ENCODE measurements at places on chromosomes 13 and 19. TPM values are rescaled to one million over a fixed set of nuclear protein-coding genes. Genes with fewer than 3 reads are reported as not detected.

ADGRE1 gene
- 0.41 TPM for total RNA-seq

MAMSTR gene
- not detected for total RNA-seq

CC2D1A gene
- total RNA-seq: 38.7 TPM

ZNF729 gene
- not detected for total RNA-seq

TTC9B gene
- total RNA-seq: not detected

BST2 gene
- total RNA-seq: 113 TPM

LRP3 gene
- total RNA-seq: 50.9 TPM

CCDC70 gene
- not detected for total RNA-seq

- H3K4me3 ChIP-seq: no peak overlapping the region
- no peaks in the 10 kb centered on the region for H3K27me3 ChIP-seq
- DNase-seq: no peak
- H3K36me3 ChIP-seq: no peaks in the 10 kb centered on the region
Measured at GRCh38 chr13:52067237-52067636, 42.7 kb downstream of the UTP14C start.

DNA sequence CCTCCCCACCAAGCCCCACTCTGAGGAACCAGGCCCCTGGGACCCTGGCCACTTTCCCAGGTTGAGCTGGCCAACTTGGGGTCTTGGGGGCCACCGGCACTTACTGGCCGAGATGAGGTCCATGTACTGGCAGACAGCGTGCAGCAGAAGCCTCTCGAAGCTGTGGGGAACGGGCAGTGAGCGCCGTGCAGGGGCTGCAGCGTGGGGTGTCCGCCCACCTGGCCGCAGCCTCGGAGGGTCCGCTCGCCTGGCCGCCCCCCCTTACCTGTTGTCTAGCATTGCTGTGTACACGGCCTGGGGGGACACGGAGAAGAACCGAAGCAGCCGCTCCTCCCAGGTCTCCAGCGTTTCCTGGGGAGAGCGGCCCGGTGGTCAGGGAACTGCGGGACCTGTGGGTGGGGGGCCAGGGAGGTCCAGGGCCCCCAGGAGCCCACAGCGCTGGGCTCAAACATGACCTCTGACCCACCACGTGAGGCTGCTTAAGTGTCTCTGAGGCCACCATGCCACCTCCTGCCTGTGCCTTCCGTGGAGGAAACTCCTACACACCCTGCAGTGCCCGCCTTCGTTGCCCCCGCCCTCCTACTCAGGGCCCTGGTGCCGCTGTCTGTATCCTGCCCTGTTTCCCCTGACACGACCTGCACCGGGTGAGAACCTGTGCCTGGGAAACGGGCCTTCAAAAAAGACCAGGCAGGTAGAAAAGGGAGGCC lies 6.2 kb downstream of the RNU6-9 start:
- H3K4me1 ChIP-seq: no peaks in the 10 kb centered on the region
- DNase-seq: no peak
- H3K4me3 ChIP-seq: no peak overlapping the region
- H3K27me3 ChIP-seq: no peaks in the 10 kb centered on the region

DNA sequence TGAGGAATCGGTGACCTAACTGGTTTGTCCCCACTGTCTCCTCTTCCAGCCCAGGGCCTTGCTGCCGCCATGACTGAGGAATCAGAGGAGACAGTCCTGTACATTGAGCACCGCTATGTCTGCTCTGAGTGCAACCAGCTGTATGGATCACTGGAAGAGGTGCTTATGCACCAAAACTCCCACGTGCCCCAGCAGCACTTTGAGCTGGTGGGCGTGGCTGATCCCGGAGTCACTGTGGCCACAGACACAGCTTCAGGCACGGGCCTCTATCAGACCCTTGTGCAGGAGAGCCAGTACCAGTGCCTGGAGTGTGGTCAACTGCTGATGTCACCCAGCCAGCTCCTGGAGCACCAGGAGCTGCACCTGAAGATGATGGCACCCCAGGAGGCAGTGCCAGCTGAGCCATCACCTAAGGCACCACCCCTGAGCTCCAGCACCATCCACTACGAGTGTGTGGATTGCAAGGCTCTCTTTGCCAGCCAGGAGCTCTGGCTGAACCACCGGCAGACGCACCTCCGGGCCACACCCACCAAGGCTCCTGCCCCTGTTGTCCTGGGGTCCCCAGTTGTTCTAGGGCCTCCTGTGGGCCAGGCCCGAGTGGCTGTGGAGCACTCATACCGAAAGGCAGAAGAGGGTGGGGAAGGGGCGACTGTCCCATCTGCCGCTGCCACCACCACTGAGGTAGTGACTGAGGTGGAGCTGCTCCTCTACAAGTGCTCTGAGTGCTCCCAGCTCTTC lies 2.7 kb downstream of the ZNF574 start:
- DNase-seq: no peak
- no peaks in the 10 kb centered on the region for H3K27me3 ChIP-seq
- no peaks in the 10 kb centered on the region for H3K4me1 ChIP-seq
- no peak overlapping the region for H3K4me3 ChIP-seq

GRCh38 chr13:28046981-28047380 lies 53.4 kb downstream of the FLT3 start:
- no peaks in the 10 kb centered on the region for H3K4me1 ChIP-seq
- no peaks in the 10 kb centered on the region for H3K27me3 ChIP-seq
- DNase-seq: no peak
- no peak overlapping the region for H3K4me3 ChIP-seq
- no peaks in the 10 kb centered on the region for H3K36me3 ChIP-seq
- no peak overlapping the region for H3K27ac ChIP-seq

- no peaks in the 10 kb centered on the region for H3K27me3 ChIP-seq
- H3K36me3 ChIP-seq: no peaks in the 10 kb centered on the region
- DNase-seq: no peak
- no peak overlapping the region for H3K4me3 ChIP-seq
Measured at GRCh38 chr13:25920277-25920676, 131.5 kb downstream of the SHISA2 start.

DNA sequence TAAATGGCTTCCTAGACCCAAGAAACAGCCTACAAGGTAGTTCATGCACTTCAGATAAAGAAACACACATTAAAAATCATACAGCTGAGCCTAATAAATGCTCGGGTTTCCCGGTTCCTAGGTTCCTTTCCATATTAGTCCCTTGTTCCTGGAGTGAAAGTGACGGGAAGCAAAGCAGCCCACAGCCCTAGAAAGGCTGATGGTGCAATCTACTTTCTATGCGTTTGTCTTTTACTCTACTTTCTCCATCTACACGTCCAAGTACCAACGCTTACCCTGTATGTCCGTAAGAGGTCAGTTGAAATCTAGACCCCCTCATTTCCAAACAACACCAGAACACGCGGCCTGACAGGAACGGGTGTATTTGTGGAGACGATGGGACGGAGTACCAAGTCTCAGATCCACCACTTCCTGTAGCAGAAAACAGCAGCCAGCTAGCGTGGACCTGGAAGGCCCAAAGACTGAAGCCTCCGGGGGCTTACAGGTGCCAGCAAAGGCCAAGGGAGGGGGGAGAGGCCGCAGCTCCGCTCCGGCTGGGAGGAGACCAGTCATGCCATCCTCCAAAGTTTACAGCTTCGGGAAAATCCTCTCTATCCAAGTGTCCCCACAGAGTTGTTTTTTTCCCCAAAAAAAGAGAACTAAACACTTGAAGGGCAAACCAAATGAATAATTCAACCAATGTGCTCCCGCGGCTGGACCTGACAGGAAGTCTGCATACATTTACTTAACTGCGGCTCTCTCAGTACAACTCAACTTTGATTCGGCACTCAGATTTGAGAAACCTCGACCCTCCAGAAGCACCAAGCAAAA lies 34.1 kb downstream of the STK24 start:
- no peaks in the 10 kb centered on the region for H3K36me3 ChIP-seq
- no peak for DNase-seq
- H3K4me3 ChIP-seq: peak overlapping the region; percentile 38
- H3K27ac ChIP-seq: no peak overlapping the region
- peaks cover 43% of the 10 kb centered on the region for H3K4me1 ChIP-seq

DNA sequence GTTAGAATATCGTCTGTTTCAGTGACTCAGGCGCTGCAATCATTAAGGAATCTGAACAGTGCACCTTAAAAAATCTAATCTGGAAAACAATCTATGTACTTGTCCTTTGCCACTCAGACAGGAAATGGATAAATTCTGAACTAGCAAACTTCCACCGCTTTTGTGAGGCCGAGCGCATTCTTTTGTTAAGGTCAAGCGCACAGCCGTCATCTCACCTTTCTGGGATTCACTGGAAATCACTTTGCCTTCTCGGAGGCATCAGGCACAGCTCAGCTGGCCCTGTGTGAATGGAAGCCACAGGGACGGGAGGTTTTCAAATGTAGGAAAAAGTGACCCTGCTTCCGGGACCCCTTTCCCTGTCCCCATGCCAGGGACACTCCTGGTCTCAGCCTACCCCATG lies 28.2 kb upstream of the SPACA7 start:
- no peaks in the 10 kb centered on the region for H3K36me3 ChIP-seq
- no peaks in the 10 kb centered on the region for H3K27me3 ChIP-seq
- H3K4me1 ChIP-seq: no peaks in the 10 kb centered on the region
- H3K4me3 ChIP-seq: no peak overlapping the region

DNA sequence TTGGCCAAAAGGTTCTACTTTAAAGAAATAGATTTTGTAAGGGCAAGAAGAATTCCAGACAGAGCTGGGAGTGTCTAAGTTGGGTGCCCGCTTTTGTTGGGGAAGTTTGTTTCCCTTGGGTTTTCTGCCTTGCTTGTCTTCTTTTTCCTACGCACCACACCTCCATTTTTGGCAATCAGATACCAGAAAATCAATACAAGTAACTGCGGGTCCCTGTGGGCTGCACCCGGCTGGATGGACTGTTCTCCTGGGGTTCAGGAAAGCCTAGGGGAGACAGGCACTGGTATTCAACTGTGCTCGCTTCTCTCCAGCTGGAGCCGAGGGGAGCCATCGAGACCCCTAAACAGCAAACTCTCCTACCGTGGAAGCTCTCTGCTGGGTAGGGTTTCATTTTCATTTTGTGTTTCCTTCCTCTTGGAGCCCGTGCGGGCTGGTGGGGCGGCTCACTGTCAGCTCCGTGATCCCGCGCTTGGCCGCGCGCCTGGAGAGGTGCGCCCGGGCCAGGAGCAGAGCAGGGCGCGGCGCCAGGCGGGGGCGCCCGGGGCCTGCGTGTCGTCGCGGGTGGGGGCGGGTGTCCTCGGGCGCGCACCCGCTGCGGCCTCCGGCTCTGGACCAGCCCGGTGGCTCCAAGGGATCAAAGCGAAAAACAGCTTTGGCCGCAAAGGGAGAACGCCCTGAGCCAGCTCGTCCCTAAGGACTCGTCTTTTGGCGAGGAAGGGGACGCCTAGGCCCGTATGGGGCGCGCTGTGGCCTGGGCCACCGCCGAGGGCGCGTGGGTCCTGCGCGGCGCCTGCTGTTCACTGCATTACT lies 347.2 kb downstream of the ZNF536 start:
- no peak for DNase-seq
- H3K4me1 ChIP-seq: no peaks in the 10 kb centered on the region
- no peaks in the 10 kb centered on the region for H3K27me3 ChIP-seq
- no peak overlapping the region for H3K27ac ChIP-seq
- H3K4me3 ChIP-seq: peak overlapping the region; percentile 69
- H3K36me3 ChIP-seq: no peaks in the 10 kb centered on the region

GRCh38 chr19:41877916-41878905 lies 1.1 kb downstream of the CD79A start:
- no peak for DNase-seq
- H3K4me1 ChIP-seq: no peaks in the 10 kb centered on the region
- H3K36me3 ChIP-seq: no peaks in the 10 kb centered on the region

- H3K4me1 ChIP-seq: no peaks in the 10 kb centered on the region
- no peak for DNase-seq
- H3K27ac ChIP-seq: no peak overlapping the region
- H3K36me3 ChIP-seq: no peaks in the 10 kb centered on the region
- H3K27me3 ChIP-seq: no peaks in the 10 kb centered on the region
- H3K4me3 ChIP-seq: no peak overlapping the region
Measured at GRCh38 chr13:100506600-100507422, 81.8 kb downstream of the GGACT start.

DNA sequence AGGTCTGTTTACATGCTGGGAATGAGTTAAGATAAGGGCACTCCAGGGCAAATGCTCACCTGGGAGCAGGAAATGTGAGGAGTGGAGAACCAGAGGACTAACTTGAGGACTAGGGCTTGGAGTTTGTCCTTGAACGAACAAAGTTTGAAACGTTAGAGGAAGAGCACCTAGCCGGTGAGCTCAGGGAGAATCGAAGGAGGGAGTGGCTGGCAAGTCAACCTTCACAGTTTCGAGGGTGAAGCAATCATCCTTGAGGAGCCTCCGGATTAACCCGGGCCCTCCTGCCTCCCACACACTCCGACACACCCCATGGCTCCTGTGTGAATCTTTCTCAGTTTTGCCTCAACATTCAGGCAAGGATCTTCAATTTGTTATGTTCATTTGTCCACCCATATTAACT lies 58.6 kb downstream of the LMO7 start:
- DNase-seq: no peak
- H3K4me1 ChIP-seq: peaks cover 5% of the 10 kb centered on the region
- H3K4me3 ChIP-seq: no peak overlapping the region
- no peaks in the 10 kb centered on the region for H3K27me3 ChIP-seq
- no peak overlapping the region for H3K27ac ChIP-seq
